ENCODE measurements at places on chromosomes 16 and 17.

- DNase-seq = no peak
These were observed 3.3 kb downstream of the CFAP20 start for GRCh38 chr16:58125781-58126335.

GRCh38 chr16:23527961-23528643 is 17.8 kb upstream of the GGA2 start:
- no peak for DNase-seq

DNA sequence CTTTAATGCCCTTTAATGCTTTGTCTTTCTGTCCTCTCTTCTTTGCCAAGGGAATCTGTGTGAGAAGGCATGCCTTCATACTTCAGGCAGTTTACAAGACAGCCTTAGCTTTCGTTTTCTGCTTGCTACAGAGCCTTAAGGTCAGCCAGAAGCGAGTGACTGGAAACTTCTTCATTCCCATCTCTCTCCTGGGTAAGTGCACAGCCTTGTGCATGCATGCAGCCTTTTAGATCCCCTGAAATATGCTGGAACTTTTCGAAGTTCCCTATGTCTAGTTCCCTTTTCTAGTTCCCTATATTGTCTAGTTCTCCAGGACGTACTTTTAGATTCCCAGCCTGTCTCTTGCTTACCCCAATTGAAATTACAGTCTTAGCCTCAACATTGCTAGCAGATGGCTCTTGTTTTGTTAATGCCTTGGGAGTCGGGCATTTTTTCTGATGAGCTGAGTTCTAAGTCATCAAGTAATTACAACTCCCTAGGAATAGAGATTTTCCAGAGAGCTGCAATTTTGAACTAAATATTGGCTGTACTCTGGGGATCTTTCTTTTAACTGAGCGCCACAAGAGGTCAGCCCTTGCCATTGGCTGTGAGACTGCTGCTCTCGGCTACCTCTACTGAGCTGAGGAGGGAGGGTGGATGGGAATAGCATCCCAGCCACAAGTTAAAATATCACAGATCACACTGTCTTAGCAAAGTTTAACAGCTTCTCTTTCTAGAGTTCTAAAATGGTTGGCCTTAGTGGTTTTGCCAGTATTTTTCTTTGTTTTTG is 22.7 kb upstream of the PPM1D start:
- DNase-seq = no peak

GRCh38 chr16:80015566-80015965 is 415.0 kb upstream of the MAF start:
- no peak for DNase-seq

DNA sequence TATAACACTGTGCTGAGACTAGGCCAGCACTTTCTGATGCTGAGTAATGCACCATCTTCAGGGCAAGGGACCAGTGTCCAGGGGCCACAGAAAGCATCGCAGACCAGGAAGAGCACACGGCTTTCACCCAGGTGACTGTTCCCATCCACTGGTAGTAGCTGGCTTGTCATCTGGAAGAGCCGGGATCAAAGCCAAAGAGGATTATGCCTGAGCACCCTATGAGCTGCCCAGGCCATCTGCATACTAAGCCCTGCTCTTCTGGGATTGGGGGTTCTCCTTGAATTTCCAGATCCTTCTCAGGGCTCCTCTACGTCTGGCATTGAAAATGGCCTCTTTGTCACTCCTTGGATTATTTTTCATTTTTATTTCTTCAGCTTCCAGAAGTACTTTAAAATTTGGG is 140.7 kb downstream of the IRX3 start:
- DNase-seq = no peak

DNA sequence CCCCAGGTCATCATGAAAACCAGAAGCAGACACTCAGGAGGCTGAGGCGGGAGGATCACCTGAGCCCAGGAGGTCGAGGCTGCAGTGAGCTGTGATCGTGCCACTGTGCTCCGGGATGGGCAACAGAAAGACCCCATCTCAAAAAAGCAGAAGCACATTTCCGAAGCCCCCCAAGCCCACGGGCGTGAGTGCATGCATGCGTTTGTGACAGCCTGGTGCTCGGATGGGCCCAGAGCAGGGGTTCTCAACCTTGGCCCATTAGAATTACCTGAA is 19.1 kb downstream of the TMC6 start:
- DNase-seq = no peak

DNA sequence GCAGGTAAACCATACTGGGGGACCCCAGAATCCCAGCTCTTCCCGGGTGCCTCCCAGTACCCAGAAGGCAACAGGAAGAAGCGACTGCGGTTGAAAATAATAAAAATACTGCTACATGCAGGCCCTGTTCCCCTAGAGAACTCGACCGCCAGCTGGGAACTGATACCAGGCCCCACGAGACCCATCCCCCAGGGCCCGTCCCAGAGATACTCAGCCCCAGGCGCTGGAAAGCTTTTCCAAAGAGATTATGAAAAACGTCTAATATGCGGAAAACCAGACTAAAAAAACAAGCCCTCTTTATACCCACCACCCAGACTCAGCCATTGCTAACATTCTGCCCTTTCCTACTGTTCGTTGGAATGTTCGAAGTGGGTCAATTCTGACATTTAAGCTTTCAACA is 12.9 kb upstream of the MEAK7 start:
- no peak for DNase-seq

- DNase-seq = peak; percentile 91
These were observed 46.9 kb downstream of the TUBD1 start for GRCh38 chr17:59845595-59846393.

- no peak for DNase-seq
These were observed 42.7 kb downstream of the CPPED1 start for GRCh38 chr16:12760819-12761611.

DNA sequence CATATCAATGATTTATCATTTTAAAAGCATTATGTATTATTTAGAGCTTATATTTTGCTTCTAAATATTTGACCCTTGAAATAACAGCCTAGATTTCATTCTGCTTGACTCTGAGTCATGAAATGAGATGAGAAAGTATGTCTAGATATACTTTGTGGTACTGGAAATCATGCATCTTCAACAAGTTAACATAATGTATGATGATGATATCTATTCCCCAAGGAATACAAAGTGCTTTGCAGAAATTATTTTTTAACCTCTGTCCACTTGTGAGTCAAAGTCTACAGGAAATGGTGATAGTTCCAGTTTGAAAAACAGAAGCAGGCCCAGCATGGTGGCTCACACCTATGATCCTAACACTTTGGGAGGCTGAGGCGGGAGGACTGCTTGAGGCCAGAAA is 36.1 kb downstream of the GOSR1 start:
- DNase-seq = no peak

DNA sequence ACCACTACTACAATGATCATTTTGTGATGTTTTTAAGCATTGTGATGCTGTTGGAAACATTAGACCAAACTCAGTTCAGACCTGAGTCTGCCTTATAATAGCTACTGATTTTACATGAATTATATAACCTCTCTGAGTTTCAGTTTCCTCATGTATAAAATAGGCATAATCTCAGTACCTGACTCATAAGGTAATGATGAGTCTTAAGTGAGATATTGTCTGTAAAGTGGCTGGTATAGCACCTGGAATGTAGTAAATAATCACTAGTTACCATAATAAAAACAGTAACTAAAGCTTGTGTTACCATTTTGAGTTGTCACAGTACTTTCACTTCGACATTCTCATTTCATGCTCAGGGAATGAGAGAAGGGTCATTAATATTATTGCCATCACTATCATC is 381.5 kb upstream of the SALL1 start:
- no peak for DNase-seq

DNA sequence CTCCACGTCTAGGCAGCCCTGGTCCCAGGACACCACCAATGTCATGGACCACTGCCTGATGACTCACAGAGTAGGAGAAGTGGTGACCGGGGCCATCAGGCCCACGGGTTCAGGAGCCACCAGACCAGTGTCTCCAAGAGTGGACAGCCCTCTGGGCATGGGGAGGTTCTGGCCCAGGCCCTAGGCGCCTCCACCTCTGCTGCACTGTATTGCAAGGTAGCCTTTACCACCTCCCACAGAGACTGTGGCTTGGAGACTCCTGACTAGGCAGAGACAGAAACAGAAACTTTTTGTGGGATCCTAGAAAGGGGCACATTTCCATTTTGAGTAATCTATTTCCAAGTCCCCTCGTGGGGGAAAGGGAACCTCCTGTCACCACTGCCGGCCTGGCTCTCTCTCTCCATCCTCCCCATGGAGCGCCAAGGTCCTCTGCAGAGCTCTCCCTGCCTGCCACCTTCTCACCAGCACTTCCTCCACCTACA is 2.9 kb downstream of the CDIP1 start:
- DNase-seq = no peak

GRCh38 chr17:43734376-43734775 is 24.2 kb downstream of the SOST start:
- no peak for DNase-seq

- DNase-seq = no peak
These were observed 126.2 kb downstream of the MRM1 start for GRCh38 chr17:36727577-36727976.

GRCh38 chr17:62140836-62141235 is 75.8 kb upstream of the MED13 start:
- no peak for DNase-seq

- DNase-seq = no peak
These were observed 2.0 kb downstream of the PRSS33 start for GRCh38 chr16:2785101-2785991.

DNA sequence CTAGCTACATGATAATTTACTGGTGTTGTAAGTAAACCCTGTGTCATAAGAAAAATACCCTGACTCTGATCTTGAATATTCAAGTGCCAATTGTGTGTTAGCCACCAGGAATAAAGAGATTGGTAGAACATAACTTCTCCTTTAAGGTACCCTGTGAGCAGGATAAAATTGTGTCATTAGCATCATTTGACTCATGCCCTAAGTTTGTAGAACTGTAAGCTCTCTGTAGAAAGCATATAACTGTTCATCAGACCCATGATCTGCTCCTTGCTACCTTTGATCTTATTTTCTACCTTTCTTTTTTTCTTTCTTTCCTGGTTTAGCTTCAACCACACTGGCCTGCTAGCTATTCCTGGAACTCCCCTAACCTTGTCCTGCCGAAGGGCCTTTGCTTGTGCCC is 35.8 kb downstream of the PTRH2 start:
- no peak for DNase-seq

- DNase-seq = peak; percentile 98
These were observed at the start of gene PSMD3 for GRCh38 chr17:39980351-39981206. Gene PSMD3 (plus strand): TSS chr17:39980807. CDS start chr17:39980971, 164 bp downstream.

DNA sequence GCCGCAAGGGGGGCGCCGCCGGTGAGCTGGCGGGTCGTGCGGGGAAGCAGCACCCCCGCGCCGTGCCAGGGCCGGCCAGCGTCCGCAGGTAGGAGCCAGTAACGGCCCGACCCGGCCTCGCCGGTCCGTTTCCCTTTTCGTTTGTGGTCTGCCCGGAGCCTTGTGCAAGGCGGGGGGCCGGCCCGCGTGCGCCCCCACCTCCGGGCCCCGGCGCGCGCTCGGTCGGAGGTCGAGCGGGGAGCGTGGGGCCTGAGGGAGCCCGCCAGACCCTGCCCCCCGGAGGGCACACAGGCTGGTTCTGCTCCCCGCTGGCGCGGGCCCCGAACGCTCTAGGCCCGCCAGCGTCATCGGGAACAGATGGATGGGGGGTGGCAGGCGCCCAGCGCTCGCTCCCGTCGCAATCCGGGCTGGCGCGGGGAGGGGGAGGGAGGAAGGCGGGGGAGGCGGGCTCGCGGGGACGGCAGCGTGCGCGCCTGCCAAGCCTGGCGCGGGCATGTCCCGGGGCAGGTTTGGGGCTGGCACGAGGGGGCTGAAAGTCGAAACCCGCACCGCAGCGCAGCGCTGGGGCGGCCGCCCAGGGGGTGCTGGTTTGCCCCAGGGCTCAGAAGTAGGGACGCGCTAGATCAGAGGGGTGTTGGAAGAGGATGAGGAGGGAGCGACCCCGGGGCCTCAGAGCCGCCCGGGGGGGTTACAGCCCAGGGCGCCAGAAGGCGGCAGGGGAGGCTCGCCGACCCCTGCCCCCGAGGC is 1.5 kb upstream of the GSE1 start:
- DNase-seq = no peak

GRCh38 chr16:1036166-1036565 is 36.4 kb upstream of the SSTR5 start:
- DNase-seq = no peak

DNA sequence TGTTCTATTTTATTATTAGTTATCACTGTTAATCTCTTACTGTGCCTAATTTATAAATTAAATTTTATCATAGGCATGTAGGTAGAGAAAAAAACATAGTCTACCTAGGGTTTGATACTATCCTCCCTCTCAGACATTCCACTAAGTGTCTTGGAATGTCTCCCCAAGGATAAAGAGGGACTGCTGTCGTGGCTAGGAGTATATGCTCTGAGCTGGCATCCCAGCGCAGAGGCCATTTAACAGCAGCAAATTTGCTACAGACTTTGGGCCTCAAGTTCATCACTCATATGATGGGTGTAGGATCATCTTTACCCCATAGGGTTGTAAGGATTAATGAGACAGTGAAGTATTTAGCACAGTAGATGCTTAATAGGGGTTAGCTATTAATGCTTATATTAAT is 56.7 kb downstream of the ZFHX3 start:
- no peak for DNase-seq

- DNase-seq = no peak
These were observed 431.7 kb upstream of the PSMD7 start for GRCh38 chr16:73864868-73865267.

DNA sequence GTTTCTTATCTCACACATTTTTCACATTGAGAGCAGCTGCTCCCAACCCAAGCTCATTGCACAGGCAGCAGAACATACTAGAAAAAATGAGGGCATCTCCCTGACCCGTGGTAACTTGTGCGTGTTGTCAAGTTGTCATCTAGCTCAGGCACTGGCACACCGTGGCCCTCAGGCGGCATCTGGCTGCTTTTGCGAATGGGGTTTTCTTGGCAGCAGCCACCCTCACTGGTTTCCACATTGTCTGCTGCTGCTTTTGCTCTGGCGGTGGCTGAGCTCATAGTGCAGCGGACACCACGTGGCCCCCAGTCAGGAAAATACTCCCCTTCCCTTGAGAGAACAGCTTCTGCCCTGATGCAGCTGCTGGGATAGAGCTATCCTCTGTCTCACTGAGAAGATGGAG is 9.4 kb upstream of the TEDC2 start:
- no peak for DNase-seq

DNA sequence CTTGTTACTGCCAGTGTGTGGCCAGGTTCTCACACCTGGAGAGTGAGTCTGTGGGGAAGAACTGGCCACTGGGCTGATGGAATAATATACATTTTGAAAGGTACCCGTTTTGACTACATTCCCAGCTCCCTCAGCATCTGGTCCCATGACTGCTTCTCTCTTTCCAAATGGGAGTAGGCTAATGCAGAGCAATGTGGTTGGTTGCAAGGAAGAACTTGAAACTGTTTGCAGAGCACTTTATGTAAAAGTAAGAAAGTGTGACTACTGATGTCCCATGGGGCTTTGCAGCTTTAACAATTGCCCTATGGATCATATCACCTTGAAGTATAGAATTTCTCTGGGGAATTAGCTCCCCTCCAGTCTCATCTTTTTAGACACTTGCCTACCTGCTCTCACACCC is 9.0 kb downstream of the KATNIP start:
- DNase-seq = no peak

- no peak for DNase-seq
These were observed 304.8 kb downstream of the MAF start for GRCh38 chr16:79295746-79296145.

- DNase-seq = no peak
These were observed 266.4 kb downstream of the HAPSTR1 start for GRCh38 chr16:9357829-9358228.

- no peak for DNase-seq
These were observed 682.6 kb downstream of the HS3ST4 start for GRCh38 chr16:26374279-26374925.

GRCh38 chr16:23803591-23804123 is 32.1 kb upstream of the PRKCB start:
- DNase-seq = no peak

GRCh38 chr16:11033629-11034420 is 89.5 kb downstream of the CLEC16A start:
- DNase-seq = no peak

GRCh38 chr16:11585460-11586377 is 1.0 kb downstream of the LITAF start:
- no peak for DNase-seq
